ENCODE measurements at places on chromosomes 7 and 10.

GRCh38 chr10:78684947-78685346 lies 383.8 kb upstream of the ZMIZ1 start:
- DNase-seq, result no peak

- no peak for DNase-seq
Observed at GRCh38 chr10:28285816-28286215, 17.0 kb downstream of the MPP7 start.

GRCh38 chr10:130758529-130758928 lies 553.0 kb downstream of the TCERG1L start:
- DNase-seq, result no peak

DNA sequence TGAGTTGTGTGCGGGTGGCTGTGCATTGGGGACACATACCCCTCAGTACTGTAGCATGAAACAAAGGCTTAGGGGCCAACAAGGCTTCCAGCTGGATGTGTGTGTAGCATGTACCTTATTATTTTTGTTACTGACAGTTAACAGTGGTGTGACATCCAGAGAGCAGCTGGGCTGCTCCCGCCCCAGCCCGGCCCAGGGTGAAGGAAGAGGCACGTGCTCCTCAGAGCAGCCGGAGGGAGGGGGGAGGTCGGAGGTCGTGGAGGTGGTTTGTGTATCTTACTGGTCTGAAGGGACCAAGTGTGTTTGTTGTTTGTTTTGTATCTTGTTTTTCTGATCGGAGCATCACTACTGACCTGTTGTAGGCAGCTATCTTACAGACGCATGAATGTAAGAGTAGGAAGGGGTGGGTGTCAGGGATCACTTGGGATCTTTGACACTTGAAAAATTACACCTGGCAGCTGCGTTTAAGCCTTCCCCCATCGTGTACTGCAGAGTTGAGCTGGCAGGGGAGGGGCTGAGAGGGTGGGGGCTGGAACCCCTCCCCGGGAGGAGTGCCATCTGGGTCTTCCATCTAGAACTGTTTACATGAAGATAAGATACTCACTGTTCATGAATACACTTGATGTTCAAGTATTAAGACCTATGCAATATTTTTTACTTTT lies 1.8 kb downstream of the DDIT4 start:
- DNase-seq, result no peak

DNA sequence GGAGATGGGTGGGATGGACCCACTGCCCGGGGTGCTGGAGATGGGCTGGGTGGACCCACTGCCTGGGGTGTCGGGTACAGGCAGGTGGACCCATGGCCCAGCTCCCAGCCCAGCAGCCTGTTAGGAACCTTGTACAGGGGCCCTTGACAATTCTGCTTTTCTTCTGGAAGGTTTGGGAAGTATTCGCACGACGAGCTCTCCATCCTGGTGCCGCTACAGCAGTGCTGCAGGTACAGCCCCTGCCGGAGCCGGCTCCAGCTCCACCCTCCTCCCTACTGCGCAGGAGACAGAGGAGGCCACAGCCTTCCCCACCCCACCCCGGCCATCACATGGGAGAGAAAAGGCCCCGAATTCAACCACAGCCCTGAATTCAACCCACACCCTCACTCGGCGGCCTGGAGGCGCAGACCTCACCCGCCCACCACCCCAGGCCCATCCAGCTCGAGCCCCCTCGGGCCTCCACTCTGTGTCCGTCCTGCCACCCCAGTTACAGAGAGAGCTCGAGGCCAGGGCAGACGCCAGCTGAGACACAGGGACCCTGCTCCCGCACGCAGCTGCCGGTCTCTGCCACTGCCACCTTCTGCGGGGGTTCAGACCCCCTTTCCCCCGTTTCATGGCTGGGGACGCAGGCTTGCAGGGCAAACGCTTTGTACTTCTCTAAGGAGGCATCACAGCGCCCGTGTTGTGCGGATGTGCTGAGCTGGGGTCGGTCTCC lies 31.3 kb upstream of the FOXL3 start:
- no peak for DNase-seq

DNA sequence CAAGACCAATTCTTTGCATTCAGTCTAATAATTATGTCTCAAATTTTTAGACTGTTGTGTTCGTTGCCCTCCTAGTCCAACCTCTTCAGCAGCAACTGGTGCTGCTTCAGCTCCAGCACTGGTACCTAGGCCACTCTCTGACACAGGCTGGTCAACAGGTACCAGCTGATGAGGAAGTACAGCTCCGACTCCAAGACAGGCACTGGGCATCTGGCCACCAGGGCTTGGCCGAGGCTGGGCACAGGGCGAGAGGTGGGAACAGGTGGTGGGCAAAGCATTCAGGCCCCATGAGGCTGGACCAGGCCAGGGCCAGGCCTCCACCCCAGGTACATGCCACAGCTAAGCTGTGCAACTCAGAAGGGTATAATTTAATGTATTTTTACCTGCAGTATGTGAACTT lies 151.5 kb upstream of the AGR3 start:
- DNase-seq, result no peak

DNA sequence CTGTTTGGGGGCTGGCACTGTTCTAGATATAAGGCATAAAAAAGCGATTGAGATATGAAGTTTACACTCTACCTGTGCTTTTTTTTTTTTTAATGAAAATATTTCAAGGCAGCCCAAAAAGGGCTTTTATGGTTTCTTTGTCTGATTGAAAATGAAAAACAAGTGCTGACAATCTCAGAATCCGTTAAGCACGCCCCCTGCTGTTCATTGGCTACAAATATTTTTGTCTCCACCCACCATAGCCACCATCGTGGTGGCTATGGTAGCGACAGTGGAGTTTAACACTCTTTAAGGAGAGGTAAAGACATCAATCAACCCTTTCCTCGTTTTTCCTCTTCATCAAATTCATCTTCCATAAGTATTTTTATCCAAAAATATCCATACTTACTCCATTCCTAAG lies 94.2 kb downstream of the CD36 start:
- DNase-seq, result no peak

DNA sequence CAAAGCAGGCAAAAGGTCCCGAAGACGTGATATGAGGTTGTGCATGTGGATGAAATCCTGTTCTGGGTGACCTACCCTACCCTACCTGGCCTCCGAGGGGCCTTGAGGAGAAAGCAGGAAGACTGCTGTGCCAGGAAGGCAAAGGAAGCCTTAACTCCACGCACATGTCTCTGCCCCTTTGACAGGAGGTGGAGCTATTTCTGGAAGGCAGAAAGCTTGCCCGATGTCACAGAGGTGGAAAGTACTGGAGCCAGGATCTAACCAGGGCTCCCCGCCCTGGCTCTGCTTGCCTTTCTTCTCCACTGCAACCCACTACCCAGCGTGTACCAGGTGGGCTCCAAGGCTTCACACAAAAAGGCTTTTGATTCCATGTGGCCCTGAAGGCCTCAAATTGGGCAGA lies 66.4 kb upstream of the DDC start:
- DNase-seq, result no peak

DNA sequence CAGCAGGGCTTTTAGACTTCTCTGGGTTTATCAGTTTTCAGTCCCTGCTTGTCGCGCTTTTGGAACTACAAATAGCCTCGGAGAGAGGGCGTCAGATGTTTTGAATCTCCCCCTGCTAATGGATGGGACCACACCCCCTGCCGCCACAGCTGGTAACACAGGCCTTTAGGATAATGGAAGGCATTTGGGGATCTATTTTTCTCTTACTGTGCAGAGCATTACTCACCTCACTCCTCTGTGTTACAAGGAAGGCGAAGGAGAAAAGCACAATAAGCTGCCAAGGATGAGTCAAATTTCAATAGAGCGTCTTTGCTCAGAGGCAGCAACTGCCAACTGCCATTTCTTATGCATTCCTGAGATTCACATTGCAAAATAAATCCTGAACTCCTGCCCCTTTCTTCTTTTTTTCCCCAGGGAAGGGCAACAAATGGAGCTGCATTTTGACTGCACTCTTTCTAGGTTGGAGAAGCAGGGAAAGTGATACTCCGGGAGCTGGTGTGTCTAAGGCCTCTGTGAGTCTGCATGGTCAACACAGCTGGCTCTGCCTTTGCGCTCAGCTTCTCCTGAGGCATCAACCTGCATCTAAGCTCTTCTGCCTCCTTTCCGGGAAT lies 31.5 kb upstream of the SMNDC1 start:
- no peak for DNase-seq

GRCh38 chr10:125722811-125723210 lies 3.3 kb downstream of the EDRF1 start:
- no peak for DNase-seq

GRCh38 chr7:45679516-45679915 lies 105.3 kb downstream of the ADCY1 start:
- DNase-seq, result no peak

DNA sequence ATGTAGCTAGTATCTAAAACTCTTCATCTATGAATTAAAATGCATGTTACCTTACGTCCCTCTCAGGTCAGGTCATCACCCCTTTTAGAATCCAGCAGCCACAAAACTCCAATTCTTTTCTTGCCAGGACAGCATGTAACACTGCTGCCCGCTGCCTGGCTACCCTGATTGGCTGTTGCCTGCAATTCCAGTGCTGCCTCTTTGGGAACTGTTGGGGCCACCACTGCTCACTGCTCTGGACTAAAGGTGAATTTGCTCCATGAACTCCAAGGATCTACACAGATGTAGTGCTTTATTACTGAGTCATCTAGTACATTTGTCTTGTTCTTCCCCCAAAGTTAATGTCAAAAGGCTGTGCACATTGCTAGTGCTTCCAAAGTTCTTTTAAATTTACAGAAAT lies 40.4 kb downstream of the SCIN start:
- DNase-seq, result no peak

DNA sequence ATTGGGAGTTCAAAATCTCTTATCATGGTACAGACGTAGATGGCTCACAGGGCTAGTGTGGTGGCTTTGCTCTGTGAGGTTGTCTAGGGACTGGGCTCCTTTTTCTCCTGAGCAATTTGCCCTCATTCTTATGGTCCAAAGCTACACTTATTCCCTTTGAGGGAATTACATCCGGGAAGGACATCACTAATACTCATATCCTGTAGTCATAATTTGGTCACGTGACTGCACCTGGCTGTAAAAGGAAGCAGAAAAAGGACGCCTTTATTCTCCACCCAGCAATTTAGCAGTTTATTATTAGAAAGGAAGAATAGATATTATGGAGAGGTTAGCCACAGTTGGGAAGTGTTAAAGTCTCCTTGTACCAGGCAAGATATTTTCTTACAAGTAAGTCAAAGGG lies 28.1 kb downstream of the ARID5B start:
- no peak for DNase-seq

DNA sequence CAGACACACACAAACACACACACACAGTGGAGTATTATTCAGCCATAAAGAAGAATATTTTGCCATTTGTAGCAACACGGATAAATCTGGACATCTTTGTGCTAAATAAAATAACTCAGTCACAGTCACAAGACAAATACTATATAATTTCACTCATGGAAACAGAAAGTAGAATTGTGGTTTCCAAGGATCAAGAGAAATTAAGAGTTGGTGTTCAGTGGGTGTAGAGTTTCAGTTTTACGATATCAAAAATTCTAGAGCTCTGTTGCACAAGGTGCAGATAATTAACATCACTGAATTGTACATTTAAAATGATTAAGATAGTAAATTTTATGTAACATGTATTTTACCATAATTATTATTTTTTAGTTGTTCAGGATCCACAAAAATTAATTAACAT lies 1235.0 kb downstream of the XPNPEP1 start:
- no peak for DNase-seq

GRCh38 chr7:26374647-26375373 lies 83.1 kb downstream of the SNX10 start:
- DNase-seq, result no peak

DNA sequence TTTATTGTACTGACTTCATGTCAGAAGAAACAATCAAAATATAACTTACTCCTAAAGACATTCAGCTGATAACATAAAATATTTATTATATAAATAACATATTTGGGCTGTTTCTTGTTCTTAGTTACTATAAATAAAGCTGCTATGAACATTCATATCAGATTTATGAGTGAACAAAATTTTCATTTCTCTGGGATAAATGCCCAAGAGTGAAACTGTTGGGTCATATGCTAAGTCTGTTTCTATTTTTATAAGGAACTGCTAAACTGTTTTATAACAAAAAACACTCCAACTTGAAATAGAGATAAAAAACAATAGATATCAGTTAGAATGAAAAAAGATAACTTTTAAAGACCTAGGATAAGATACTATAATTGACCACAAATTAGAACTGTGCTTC lies 26.5 kb upstream of the CC2D2B start:
- no peak for DNase-seq

GRCh38 chr7:17233603-17234002 lies 64.8 kb upstream of the AHR start:
- DNase-seq, result no peak

DNA sequence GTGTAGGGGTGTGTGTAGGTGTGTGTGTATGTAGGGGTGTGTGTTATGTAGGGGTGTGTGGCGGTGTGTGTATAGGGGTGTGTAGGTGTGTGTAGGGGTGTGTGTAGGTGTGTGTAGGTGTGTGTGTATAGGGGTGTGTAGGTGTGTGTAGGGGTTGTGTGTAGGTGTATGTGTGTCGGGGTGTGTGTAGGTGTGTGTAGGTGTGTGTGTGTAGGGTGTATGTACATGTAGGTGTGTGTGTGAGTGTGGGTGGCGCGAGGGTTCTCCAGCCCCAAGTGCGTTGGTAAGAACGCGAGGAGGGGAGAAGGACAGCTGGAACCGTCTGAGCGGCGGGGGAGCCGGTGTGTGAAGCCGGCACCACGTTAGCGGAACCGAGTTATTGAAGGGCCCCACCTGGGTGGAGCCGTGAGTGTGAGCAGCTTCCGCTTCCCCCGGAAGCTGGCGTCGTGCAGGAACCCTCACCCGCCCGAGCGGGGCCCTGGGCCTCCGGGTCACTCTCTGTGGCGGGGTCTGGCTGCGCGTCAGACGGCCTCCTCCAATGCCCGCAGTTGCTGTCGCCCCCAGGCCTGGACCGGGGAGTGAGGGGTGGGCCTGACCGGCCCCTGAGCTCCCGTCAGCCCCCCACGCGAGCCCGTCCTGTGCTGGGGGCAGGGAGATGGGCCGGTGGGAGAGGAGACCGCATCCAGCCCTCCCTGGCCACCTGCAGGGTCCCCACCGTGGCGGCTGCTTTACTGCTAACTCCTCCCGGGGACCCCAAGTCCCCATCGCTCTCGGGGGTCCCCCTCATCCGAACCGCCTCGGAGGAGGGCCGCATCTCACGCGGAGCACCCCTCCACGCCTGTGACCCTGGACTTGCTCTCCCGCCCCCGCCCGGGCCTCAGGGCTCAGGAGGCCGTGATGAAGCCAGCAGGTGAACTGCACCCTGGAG lies 49.6 kb upstream of the PSMG3 start:
- DNase-seq, result no peak
